DMS79 (cell line): ENCODE measurements at places on chromosomes 5 and 9.

GRCh38 chr5:138180183-138180782 is 1.4 kb downstream of the KIF20A start:
- DNase-seq, result peak; percentile 54

DNA sequence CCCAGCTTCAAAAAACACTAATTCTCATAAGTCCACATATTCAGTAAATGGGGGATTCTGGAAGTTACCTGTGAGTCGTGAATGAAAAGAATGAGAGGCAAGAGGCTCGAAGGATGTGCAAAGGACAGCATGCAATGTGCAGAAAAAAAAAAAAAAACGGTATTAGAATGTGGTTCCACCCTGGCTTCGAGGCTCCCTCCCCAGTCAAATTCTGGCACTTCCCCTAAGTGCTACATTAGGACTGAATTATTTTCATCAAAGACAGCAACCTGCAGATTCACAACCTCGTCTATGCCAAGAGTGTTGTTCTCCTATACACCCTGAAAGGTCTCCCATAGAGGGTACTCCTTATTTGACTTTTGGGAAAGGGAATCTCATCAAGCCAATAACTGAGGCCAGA is 16.5 kb downstream of the CAPSL start:
- DNase-seq, result no peak

DNA sequence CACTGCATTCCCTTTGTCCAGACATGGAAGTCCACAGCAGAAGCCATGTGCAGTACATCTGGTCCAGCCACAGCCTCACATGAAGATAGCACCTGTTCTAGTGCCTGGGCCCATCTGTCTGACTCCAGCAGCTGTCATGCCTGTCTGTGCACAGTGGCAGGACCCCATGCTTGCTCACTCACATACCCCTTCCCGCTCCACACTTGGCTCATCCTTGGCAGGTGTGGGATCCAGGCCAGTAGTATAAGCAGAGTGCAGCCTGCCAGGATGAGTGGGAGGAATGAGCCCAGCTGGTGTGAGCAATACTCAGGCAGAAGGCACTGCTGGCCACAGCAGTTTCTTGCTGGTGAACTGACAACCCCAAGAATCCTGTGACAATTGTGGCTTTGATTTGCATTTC is 168.0 kb downstream of the PRDM9 start:
- DNase-seq, result no peak

- no peak for DNase-seq
These were observed 49.5 kb upstream of the MCCC2 start for GRCh38 chr5:71537687-71538086.

DNA sequence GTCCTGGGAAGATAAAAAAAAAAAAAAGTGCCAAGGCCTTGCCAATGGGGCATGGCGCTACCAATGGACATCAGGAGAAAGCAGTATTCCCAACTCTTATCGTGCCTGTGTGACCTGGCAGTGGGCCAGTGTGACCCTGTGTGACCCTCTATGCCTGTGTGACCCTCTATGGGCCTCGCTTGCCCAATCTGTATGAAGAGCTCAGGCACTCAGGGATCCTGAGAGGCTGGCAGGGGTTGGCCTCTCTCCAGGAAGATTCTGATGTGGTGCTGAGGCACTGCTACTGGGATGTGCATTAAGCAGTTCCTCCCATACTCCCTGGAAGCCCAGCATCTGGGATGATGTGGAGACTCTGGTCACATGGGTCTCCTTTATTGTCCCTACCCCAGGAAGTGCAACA is 179.2 kb downstream of the MACROH2A1 start:
- no peak for DNase-seq

DNA sequence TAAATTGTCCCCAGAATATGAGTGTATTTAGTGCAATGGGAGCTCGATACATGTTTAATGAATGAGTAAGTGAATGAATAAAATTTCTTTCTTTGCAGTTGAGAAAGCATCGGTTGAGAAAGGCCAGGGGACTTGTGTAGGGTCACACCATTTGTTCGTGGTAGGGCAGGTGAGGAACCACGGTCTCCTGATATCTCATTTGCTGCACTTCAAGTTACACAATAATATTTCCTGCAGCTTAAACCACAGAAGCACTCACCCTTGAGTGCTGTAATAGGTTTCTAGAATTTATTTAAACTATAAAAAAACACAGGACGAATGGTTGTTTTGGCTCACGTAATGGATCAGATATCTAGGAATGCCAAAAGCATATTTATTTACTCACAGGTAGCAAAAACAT is 429.8 kb downstream of the SPATA31D1 start:
- peak; percentile 22 for DNase-seq

DNA sequence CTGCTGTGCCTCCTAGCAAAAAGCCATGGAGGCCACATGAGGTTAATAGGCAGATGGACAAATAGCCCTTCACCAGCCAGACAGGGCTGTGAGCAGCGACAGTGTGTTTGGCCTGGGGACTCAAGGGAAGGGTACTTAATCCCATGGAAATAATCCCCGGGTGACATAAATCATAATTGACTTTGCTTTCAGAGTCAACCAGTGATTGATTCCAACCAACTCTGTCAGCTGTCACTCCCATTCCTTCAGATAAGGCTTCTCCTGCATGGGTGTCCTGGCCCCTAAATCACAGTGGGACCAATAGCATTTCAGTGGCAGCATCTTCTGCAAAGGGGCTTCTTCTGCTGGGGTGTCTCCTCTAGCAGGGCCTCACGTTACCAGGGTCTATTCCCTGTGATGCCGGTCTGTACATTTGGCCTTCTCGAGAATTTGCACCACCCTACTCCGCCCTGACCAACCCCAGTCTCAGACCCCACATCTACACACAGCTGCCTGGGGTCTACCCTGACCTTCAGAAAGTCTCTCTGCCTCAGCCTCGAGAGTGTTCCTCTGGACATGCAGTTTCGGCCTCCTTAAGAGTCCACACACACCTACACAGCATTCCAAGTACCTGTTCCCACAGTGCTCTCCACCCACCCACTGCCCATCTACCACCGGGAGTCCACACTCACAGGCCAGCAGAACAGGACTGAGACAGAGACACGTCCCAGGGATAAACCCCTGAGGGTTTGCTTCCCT is 3.7 kb downstream of the CLTB start:
- no peak for DNase-seq

DNA sequence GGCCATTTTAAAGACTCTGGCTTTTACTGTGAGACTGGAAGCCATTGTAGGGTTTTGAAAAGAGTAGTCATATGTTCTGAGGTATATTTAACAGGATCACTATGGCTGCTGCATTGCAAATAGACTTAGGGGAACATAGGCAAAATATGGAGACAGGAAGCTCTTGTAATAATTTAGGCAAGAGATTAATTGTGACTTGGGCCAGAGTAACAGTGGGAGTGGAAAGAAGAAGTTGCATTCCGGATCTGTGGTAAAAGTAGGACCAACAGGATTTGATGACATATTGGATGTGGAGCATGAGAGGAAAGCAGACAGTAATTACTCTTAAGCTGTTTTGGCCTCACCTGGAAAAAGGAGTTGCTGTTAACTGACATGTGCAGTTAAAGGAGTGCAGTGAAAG is 85.6 kb downstream of the SMIM15 start:
- no peak for DNase-seq

- no peak for DNase-seq
These were observed 270.4 kb downstream of the ARHGAP26 start for GRCh38 chr5:143040622-143041021.

DNA sequence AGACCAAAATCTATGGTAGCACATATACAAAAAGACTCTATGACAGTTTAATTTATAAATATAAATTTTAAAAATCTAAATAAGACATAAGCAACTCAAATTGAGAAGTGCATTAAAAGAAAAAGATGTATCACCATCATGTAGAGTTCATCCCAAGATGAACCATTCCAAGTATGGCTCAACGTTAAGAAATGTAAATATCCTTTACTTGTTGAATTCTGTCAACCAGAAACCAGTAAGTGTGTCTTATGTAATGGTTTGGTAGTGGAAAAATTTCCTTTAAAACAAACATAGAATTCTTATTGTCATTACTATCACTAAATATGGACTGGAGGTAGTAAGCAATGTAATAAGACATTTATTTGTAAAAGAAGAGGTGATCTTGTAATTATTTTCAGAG is 87.3 kb downstream of the YIPF5 start:
- DNase-seq, result no peak

DNA sequence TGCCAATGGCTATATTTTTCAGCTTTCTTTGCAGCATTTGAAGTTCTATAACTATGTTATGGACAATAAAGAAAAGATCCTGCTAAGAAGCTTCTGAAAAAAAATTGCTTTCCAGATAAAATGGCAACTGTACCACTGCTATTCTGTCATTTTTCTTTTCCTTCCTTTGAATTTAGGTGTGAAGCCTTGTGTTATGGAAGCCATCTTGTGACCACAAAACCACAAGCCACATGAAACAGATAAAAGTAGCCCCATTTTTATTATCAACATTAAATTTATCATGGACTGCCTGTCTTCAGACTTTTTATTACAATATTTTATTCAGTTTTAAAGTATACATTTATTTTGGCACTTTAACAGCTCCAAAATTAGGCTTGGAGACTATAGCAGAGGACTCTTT is 289.9 kb upstream of the ACTBL2 start:
- no peak for DNase-seq

GRCh38 chr5:114355086-114355830 is 6.6 kb upstream of the KCNN2 start:
- no peak for DNase-seq
